Fibroblast of mammary gland (primary cell): ENCODE measurements at places on chromosomes 2 and 18.

GRCh38 chr18:56374007-56374655 lies 264.3 kb downstream of the TXNL1 start:
- no peak for DNase-seq

DNA sequence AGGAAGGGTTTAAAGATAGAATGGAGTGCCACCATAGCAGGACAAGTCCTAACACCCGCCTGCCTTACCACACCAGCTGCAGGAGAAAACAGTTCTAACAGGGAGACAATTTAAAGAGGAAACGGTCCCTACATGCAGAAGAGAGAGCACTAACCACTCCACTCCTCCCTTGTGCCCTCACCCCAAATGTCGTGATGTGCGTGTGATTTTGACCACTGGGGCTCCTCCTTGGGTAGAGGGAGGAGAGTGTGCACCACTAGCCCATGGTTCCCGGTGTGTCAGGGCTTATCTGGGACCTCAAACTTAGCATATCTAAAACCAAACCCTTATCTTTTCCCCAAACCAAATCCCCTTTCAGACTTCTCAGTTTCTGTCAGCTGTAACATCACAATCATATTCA lies 105.5 kb upstream of the CCDC68 start:
- DNase-seq: no peak

- DNase-seq: no peak
Measured at GRCh38 chr2:195824478-195824877, 167.5 kb downstream of the SLC39A10 start.

GRCh38 chr2:208006833-208007232 lies 18.5 kb downstream of the PLEKHM3 start:
- peak; percentile 56 for DNase-seq

GRCh38 chr2:169343202-169343601 lies 19.1 kb downstream of the LRP2 start:
- DNase-seq: no peak

- DNase-seq: peak; percentile 0
Measured at GRCh38 chr2:56889738-56890137, 705.9 kb downstream of the CCDC85A start.

DNA sequence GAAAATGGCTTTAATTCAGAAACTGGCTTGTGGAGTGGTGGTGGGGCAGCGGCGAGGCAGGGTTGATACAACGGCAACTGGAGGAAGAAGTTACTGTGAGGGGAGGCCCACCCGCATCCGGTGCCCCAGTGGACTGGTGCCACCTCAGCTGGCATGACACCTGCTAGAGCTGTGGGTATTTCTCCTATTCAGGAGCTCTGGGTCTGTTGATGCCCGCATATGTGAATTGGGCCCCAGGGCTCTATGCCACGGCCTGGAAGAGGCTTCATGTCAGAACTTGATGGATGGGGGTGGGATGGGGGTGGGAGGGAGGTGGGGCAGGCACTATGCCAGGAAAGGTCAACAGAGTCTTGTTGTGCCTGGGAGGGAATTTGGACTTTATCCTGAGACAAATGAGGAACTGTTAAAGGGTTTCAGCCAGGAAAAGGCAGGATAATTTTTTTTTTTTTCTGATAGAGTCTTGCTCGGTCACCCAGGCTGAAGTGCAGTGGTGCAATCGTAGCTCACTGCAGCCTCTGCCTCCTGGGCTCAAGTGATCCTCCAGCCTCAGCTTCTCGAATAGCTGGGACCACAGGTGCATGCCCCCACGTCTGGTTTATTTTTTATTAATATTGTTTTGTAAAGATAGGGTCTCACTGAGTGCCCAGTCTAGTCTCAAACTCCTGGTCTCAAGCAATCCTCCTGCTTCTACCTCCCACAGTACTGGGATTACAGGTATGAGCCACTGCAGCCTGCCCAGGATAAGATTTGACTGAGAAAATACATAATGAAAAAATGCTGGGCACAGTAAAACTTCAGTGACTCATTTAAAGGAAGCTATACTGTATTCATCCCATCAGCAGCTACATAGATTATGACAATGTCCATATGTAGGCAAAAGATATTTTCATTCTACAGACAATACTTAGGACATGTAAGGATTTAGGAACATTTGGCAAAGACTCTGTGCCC lies 52.6 kb downstream of the SH2D6 start:
- DNase-seq: peak; percentile 20

DNA sequence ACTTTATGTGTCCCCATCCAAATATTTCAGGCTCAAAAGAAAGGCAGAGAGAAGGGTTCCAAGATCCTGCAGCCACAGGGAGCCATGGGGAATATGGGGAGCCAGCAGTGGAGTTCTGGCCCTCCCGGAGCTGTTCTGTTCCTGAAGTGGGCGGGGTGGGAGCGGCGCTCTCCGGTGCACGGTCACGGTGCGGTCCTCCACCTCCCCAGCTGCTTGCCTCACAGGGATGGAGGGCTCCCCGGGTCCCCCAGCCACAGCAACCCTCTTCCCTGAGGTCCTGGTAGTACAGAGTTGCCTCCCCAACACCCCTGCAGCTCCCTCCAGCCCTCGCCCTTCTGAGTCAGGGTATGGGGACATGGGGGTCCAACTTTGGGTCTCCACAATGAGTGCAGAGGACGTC lies 26.2 kb upstream of the SNED1 start:
- DNase-seq: no peak

GRCh38 chr2:100483895-100484294 lies 13.6 kb downstream of the NMS start:
- no peak for DNase-seq

DNA sequence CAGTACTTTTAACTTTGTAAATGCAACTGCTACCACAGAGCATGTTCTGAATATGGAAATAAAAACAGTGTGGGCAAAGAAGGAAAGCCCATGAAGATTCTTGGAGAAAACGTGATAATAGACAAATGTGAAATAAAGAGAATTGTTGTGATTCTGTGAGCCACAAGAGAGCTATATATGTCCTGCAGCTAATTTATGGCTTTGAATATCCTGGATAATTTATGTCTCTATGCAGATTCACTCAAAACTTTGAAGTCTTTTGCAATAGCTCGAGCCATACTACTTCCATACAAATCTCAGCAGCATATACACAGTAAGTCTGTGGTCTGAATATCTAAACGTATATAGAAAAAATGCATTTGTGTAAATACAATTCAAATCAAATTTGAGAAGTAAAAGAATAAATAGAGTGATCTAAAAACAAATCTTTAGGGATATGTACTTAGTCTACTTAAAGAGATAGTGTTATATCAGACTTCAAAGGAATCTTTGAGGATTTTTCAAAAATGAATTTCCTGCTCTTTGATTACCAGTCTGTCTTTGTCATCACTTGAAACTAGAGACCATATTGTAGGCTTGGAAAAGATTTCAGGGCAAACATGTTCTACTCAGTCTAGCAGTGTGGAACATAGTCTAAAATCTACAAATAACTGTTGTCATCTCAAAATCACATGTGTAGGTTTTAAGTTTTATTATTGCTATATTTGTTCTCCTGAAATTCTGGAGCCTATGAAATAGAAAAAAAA lies 107.1 kb downstream of the CSRNP3 start:
- DNase-seq: no peak

DNA sequence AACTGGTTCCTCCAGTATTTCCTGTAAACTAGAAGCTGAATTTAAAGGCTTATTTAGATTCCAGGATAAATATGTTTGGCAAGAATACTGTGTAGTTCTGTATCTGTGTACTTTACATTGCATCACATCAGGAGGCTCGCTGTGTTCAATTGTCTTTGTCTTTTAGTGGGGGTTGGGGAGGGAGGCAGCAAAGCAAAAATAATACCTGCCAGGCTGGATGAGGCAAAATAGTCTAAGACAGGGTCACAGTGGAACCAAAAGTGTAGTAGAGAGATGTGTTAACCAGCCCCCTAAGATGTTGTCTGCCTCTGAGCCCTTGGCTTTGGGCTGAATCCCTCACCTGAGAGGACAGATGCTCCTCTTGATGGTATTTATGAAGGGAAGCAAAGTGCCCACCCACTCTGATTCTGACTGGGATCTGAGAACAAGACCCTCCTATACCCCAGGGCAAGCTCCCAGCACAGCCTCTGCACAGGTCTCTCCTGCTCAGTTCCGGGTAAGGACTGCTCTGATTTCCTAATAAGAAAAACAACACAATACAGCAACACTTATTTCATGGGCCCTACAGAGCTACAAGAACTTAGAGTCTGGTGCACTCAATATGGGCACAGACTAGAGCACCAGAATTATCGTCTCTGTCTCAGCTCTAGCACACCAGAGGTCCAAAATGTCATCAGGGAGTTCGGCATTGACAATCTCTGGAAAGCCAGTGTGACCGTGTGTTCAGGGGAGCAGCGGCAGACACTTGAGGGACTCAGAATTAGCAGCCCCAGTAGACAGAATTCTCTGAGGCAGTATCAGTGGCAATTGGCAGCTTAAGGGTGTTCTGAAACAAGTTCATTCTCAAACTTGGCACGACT lies 7.2 kb upstream of the AFTPH start:
- no peak for DNase-seq

- peak; percentile 10 for DNase-seq
Measured at GRCh38 chr2:145807968-145808367, 1288.0 kb upstream of the ZEB2 start.

- DNase-seq: peak; percentile 41
Measured at GRCh38 chr2:151878655-151879563, 50.7 kb upstream of the ARL5A start.

- peak; percentile 21 for DNase-seq
Measured at GRCh38 chr18:56649996-56650395, 1.2 kb upstream of the WDR7 start.

DNA sequence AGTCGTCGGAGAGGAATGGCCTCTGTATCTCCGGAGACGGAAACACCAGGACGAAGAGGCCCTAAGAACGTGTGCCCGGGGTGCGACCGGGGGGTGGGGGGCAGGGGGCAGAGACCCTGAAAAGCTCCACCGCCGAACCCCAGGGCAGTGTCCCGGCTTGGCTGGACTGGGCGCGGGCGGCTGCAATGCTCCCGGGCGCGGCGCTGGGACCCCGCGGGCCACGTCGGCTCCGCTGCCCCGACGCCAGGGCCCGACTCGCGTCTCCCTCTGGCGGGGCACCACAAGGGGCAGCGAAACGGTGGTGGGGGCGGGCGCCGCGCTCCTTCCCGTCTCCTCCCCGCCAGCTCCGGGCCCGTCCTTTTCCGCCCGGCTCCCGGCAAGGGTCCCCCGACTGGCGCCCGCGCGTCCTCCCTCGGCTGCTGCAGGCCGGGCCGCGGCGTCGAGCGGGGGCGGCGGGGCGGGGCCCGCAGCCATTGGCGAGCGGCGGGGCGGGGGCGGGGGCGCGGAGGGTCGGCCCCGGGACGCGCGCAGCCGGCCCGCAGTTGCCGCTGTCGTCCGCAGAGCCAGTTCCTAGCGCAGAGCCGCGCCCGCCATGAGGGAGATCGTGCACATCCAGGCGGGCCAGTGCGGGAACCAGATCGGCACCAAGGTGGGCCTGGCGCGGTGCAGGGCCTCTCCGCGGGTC lies at the start of gene TUBB6:
Gene TUBB6, plus strand, starts transcription at position 541 of the 685 bp plus-strand sequence. Its CDS starts 52 bp downstream, at position 593.
- DNase-seq: peak; percentile 75

DNA sequence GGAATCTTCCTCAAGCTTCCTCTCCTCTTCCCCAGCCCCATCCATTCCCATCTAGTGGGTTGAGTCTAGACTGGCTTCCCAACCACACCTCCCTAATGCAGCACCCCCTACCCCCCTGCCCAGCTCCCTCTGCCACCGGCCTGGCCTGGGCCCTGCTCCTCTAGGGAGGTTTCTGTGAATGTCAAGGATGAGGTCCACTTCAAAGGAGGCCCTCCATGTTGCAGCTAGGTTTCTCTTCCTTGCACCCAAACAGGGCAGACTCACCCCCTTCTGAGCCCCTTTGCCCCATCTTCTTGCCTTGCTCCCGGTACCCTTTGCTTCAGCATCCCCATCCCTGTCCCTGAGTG lies 18.3 kb downstream of the EMX1 start:
- DNase-seq: no peak
